ENCODE measurements at places on chromosomes 1 and 21. TPM values are rescaled to one million over a fixed set of nuclear protein-coding genes. Genes with fewer than 3 reads are reported as not detected.

DNA sequence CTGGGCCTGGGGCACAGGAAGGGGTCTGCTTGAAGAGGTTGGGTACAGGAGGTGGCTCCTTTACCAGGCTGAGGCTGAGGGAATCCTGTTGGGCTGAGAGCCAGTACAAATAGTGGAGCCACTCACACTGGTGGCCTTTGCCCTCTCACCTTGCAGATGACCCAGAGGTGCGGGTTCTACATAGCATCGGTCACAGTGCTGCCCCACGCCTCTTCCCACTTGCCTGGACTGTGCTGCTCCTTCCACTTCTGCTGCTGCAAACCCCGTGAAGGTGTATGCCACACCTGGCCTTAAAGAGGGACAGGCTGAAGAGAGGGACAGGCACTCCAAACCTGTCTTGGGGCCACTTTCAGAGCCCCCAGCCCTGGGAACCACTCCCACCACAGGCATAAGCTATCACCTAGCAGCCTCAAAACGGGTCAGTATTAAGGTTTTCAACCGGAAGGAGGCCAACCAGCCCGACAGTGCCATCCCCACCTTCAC is 1.8 kb upstream of the SLC50A1 start:
- no peak for DNase-seq
- H3K36me3 ChIP-seq = peaks cover 16% of the 10 kb centered on the region
- no peak overlapping the region for H3K4me3 ChIP-seq
- peaks cover 63% of the 10 kb centered on the region for H3K4me1 ChIP-seq

GRCh38 chr1:172206256-172206655 is 214.2 kb upstream of the C1orf105 start:
- no peaks in the 10 kb centered on the region for H3K27me3 ChIP-seq
- H3K36me3 ChIP-seq = no peaks in the 10 kb centered on the region
- no peak for DNase-seq
- H3K27ac ChIP-seq = no peak overlapping the region
- H3K4me1 ChIP-seq = peaks cover 10% of the 10 kb centered on the region

DNA sequence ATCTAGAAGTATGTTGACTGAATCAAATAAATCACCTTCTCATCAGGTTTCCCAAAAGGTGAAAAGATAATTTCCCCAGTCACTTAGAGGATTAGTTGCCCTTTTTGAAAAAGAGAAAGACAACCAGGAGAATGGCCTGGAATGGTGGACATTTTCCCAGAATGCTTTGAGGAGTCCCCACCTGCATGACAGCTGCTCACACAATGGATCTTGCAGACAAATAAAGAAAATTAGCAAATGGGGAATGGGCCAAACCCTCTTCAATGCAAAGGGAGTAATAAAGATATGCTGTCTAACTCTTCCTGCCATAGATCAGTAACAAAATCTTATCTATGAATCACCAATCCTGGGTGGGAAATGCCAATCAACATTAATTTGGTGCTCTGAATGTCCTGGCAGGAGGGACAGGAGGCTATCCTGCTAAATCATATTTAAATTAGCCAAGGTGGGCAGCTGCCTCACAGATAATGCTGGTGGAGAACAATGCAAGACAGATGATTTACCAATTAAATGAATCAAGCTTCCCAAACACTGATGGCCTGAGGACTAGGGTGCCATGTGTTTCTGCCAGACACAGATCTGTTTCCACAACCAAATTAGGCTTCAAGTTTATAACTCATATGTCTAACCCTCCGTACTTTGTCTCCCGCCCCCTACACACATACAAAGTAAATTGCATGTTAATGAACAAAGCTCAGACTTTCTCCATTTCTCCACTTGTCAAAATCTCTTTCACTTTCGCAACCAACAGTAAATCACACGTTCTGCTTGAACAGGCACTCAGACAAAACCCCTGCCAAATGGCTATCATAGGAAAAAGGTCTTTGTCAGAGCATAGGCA is 488.0 kb upstream of the PLXNA2 start:
- H3K27me3 ChIP-seq = peaks cover 8% of the 10 kb centered on the region
- H3K4me1 ChIP-seq = no peaks in the 10 kb centered on the region
- no peak overlapping the region for H3K4me3 ChIP-seq
- DNase-seq = no peak
- H3K27ac ChIP-seq = no peak overlapping the region
- no peaks in the 10 kb centered on the region for H3K36me3 ChIP-seq

- no peak overlapping the region for H3K4me3 ChIP-seq
- no peaks in the 10 kb centered on the region for H3K4me1 ChIP-seq
- DNase-seq = no peak
- H3K27ac ChIP-seq = no peak overlapping the region
- no peaks in the 10 kb centered on the region for H3K27me3 ChIP-seq
Measured at GRCh38 chr1:51525295-51525694, 6.2 kb upstream of the EPS15 start.

Gene ENSA
- 111 TPM for total RNA-seq

Gene TMEM9
- 63.9 TPM for total RNA-seq

Gene FMOD
- total RNA-seq = not detected
